ENCODE measurements at places on chromosomes 3 and 15.
A peak's percentile ranks its signal among the peaks of the same experiment; 100 is the strongest.

- no peak for DNase-seq
These were observed 2.3 kb upstream of the BMF start for GRCh38 chr15:40110866-40111550.

DNA sequence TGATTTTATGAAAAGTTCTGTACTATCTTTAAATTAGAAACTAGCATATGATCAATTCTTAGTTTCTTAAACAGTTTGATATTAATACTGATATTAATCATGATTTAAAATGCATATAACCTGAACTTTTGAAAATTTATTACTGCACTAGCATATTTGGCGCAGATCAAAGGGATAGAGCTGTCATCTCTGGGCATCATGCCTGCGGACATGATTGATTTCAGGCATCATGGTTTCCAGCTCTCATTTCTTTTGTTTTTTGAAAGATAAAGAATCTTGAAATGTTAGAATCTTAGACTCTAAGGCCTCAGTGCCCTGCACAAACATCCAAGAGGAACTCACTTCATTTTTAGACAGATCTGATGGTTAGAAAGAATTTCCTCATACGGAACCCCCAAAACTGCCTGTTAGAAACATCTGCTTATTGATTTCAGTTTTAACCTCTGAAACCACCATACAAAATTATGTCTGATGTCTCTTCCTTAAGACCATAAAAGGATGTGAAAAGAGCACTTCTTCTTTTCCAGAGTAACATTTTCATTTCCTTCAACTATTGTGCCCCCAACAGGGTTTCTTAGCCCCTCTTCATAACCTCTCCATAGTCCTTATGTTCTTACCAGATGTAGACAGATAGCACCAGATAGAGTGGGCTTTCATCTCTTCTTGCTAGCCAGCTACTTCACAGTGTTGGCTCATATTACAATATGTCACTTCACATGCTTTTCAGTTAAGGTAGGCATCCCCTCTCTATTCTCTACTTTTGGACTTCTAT, 110.8 kb downstream of the BBX start:
- DNase-seq: no peak

GRCh38 chr15:65981837-65982626, 112.7 kb downstream of the RAB11A start:
- peak; percentile 58 for DNase-seq

DNA sequence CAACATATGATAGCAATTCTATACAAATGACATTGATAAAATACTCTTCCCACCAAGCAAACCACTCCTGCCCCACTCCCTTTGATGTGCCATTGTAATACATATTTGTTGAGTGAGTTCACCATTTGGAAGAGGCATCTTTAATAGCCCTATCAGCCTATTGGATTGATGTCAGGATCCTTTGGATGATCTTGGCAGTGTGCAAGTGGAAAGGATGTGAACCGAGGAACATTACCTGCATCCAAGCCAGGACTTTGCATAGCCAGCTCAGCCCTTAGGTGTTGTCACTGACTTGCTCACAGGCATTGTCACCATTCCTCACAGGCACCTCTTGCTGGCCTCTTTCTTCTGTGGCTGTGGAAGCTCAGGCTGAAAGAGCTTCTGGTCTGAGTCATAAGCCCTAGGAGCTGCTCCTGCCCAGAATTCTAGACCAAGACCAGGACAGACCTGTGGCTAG, 16.5 kb upstream of the TIMP4 start:
- no peak for DNase-seq

DNA sequence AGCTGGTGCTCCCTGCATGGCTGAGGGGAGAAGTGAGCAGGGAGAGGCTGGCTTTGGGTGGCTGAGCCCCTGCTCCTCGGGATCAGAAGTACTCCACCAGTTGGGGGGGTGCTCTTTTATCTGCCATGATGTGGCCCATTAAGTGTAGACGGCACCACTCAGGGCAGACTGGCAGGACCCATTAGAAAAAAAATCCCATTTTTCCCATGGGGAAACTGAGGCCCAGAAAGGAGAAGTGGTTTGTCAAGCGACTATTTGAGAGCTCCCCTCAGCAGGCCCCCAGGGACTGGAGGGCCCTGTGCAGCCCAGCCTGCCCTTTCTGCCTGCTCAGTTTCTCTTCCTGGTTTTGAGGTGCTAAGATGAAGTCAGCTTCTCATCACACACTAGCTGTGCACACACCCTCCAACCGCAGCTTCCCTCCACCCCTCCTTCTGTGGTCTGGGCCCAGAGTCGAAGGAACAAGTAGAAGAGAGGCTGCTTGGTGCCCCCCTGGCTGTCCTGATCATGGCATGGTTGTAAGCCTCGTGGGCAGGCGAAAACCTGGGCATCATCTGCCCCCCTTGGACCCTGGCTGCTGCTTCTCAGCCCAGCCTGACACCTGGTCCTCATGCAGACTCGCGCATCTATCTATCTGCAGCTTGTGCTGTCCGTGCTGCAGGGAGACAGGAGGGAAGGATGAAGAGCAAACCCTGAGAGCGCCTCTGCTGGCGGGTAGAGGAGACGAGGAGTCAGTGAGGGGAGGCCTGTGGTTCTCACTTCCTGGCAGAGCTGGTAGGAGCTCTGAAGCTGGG, 5.6 kb downstream of the CSK start:
- peak; percentile 92 for DNase-seq

GRCh38 chr3:48738926-48739616, 22.1 kb upstream of the IP6K2 start:
- DNase-seq: no peak

DNA sequence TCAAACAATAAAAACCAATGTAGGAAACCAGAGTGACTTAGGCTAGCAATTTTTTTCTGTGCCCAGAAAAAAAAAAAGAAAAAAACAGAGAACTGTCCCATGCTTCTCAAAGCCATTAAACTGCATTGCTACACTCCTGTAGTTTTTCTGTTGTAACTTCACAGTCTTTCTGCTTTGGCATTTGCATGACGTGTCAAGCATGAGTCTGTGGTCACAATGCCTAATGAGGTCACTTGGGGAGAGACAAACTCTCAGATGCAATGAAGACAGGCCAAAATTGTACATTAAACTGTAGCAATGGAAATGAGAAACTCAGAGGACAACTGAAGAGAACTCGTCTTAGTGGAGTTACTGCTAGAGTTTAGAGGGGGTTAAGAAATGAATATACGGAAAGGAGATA, 30.8 kb downstream of the CCDC80 start:
- no peak for DNase-seq

DNA sequence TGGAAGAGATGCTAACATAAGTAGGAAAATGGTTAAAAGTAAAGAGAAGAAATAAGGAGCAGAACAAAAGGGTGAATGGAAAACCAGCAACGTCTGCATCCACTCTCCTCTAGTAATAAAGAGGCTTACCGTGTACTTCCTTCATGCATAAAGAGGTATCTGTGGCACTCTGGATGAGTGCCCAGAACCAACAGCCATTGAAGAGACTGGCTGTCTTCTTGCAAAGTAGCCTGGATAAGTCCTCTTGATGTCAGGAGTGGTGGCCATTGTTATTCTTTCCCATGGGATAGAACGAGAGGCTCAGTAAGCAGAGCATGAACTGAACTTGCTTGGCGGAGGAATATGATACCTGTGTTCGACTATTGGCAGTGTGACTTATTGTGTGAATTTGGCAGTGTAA, 186.2 kb upstream of the RASGRP1 start:
- no peak for DNase-seq

DNA sequence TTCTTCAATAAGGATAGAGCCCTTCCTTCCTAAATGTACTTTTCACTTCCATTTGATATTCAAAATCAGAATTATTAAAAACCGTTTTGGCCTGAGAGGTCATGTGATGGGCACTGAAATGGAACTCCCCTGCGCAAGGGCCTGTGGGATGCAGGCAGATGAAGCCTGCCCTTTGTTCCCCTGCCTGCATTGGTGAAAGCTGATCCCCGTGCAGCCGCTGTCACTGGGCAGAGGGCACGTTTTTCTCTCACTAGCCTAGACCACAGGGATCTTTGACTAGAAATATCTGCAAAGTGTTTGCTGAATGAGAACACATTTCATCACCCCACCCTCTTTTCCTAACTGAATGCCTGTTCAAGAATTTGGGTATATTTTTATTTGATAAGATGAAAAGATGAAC, 74.9 kb downstream of the TIPARP start:
- no peak for DNase-seq

DNA sequence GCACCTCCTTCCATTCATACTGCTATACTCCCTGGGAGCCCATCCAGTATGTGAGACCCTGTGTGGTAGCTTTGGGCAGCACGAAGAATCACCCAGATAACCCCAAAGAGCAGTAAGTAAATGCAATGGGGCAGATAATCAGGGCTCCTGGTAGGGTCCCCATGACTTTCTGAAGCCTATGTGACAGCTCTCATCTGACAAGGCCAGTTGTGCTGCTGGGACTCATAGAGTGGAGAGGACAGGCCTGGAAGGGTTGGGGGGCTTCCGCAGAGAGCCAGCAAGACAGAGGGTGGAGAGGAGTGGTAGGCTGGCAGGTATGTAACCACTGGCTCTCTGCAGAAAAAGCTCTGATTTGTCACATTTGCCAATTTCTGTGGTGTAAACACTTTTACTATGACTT, 3.2 kb upstream of the SLC6A20 start:
- DNase-seq: no peak

GRCh38 chr3:156617145-156617544, 57.2 kb upstream of the TIPARP start:
- DNase-seq: no peak

DNA sequence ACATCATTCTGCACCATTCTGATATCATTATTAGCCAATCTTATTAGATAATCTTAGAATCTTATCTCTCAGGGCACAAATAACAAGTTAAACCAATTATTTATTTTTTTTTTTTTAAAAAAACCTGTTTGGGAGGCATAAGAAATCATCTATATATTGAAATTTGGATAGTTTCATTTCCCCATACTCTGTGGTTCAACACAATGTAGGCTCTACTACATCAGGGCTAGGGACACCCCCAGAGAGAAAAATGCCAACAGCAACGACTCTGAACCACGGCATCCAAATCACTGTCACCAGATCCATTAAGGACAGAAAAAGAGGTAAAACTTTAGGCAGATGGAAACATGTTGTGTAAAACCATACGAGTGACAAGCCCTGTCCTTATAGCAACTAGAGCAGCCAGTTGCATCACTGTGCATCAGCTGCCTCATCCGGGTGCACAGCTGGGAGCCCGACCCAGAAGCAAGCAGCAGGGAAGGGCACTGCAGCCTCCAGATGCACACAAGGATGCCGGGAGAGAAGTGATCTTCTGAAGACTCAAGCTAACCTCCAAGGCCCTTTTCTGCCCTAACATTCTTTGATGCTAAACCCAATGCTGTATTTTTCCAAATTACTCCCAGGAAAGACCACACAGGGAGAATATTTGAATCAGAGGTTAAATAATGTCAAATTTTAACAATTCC, 381.1 kb downstream of the CTNNB1 start:
- DNase-seq: no peak

GRCh38 chr15:75662823-75663519, 15.3 kb downstream of the SNX33 start:
- DNase-seq: no peak

- DNase-seq: peak; percentile 47
These were observed 51.7 kb downstream of the ARNT2 start for GRCh38 chr15:80455668-80456442.

GRCh38 chr3:170346481-170347392, 10.8 kb upstream of the SKIL start:
- DNase-seq: no peak

DNA sequence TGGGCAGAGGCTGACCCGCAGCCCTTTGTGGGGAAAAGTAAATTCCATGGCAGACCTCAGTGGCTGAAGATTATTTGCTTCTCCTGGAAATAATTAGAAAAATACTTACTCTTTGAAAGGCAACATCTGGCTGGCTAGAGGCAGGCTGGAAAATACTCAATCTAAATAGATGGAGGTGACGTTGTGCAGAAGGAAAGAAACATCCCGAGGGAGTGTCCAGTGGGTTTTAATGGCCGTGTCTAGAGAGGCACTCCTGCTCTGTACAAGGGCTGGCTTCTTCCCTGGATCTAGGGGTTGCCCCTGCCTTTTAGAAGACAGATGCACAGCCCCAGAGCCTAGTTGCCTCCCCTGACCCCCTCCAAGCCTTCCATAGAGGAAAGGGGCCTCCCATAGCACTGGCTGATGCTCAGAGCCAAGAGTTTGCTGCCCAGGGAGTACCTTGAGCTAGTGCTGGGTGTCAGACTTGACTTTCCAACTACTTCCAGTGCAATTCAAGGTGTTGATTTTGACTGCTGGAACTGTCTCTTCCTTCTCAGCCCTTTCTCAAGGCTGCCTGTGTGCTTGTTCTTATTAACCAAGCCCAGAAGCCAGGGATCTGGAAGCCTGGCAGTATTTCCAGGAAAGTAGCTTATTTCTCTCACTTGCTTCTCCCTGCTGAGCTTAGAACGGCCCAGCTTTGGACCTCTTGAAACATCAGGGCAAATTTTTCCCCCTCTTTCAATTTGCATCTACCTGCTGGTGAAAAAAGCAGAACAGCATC, 27.4 kb downstream of the CGNL1 start:
- DNase-seq: no peak

DNA sequence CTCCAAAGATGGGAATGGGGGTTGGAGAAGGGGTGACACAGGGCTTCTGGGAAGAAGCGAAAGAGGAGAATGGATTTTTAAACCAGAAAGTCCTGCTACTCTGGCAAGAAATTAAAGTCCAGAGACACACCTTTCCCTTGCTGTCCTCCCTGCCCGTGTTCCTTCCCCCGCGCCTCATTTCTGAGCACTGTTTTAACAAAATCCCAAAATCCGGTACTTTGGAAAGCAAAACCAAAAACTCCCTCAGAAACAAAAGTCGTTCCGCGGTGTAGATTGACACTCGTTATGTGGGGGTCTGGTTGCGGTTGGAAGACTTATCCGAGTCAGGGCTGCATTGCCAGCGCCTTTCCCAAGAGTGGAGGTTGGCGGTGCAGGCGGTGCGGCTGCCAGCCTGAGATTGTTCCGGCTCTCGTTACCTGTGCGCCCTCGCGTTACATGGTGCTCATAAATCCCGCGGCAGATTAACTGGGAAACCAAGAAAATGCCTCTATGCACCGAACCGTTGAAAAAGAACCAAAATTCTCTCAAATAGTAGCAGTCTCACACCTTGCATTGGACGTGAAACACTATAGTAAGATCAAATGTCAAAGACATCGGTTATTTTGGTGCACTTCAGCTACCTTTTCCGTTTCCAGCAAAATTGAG, 217.7 kb downstream of the MEIS2 start:
- DNase-seq: no peak

- peak; percentile 51 for DNase-seq
These were observed 127.0 kb downstream of the CHSY1 start for GRCh38 chr15:101124731-101125451.

- no peak for DNase-seq
These were observed 223.7 kb downstream of the PDCD6IP start for GRCh38 chr3:34022147-34022546.

- no peak for DNase-seq
These were observed 161.9 kb downstream of the ATG7 start for GRCh38 chr3:11434017-11434526.

GRCh38 chr15:58742022-58742813, 7.3 kb downstream of the ADAM10 start:
- no peak for DNase-seq

- DNase-seq: no peak
These were observed 231.1 kb upstream of the CNTN6 start for GRCh38 chr3:861721-862120.
